Hepatocyte (in vitro differentiated cells): ENCODE measurements at places on chromosomes 1 and 21.

- DNase-seq, result no peak
Observed at GRCh38 chr1:226692823-226693222, 46.3 kb downstream of the ITPKB start.

DNA sequence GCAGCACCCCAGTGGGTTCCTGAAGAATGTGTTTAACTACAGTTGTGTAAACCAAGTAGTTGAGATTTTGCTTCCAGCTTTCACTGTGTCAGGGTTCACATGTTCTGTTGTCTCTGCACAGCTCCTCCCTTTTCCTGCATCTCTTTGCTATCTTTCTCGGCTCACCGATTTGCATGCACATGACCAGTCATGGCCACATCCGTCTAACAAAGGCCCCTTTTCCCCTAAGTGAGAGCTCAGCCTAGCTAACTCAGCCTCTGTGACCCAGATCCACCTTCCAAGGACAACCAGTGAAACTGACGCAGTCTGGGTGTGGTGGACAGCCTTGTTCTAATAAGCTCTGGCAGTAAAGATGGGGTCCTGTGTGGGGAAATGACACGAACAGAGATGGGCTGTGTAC is 101.1 kb downstream of the ZP4 start:
- DNase-seq, result peak; percentile 13

GRCh38 chr1:164473544-164473943 is 85.4 kb upstream of the PBX1 start:
- peak; percentile 34 for DNase-seq

GRCh38 chr1:17248781-17249180 is at the start of gene PADI3:
PADI3 (plus strand) TSS chr1:17249098; CDS start chr1:17249138, 40 bp downstream.
- no peak for DNase-seq

DNA sequence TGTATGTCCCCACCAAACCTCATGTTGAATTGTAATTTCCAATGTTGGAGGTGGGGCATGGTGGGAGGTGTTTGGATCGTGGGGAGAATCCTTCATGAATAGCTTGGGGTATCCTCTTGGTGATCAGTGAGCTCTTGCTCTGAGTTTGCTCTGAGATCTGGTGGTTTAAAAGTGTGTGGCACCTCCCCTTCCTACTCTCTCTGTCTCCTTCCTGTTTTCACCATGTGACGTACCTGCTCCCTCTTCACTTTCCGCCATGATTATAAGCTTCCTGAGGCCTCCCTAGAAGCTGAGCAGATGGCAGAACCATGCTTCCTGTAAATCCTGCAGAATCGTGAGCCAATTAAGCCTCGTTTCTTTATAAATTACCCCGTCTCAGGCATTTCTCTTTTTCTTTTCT is 40.0 kb upstream of the OSBPL9 start:
- DNase-seq, result no peak

DNA sequence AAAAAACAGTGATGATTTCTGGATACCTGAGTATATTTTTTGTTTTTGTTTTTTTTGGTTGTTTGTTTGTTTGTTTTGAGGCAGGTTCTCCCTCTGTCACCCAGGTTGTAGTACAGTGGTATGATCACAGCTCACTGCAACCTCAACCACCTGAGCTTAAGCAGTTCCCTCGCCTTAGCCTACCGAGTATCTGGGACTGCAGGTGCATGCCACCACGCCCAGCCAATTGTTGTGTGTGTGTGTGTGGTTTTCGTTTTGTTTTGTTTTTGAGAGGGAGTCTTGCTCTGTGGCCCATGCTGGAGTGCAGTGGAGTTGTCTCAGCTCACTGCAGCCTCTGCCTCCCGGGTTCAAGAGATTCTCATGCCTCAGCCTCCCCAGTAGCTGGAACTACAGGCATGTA is 55.3 kb upstream of the RCC1 start:
- DNase-seq, result no peak
